ENCODE measurements at places on chromosomes 6 and 20.

DNA sequence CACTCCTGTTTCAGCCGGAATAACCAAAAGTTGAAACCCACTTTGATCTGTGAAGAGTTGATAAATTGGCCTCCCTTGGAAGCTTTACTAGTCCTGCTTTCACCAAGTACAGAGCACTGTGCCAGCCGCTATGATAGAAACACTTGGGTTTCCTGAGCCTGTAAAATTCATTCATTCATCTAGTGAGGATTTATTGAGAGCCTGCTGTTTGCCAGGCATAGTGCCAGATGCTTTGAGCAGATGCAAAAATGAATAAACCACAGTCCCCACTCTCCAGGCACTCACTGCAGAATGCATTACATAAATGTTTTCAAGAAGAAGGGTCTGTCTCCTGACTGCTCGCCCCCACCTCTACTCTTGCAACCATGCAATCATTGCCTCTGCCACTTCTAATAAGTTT lies 25.3 kb upstream of the TMEM217 start:
- no peak for DNase-seq

GRCh38 chr6:166770216-166771116 lies 143.4 kb upstream of the RPS6KA2 start:
- DNase-seq, result no peak

DNA sequence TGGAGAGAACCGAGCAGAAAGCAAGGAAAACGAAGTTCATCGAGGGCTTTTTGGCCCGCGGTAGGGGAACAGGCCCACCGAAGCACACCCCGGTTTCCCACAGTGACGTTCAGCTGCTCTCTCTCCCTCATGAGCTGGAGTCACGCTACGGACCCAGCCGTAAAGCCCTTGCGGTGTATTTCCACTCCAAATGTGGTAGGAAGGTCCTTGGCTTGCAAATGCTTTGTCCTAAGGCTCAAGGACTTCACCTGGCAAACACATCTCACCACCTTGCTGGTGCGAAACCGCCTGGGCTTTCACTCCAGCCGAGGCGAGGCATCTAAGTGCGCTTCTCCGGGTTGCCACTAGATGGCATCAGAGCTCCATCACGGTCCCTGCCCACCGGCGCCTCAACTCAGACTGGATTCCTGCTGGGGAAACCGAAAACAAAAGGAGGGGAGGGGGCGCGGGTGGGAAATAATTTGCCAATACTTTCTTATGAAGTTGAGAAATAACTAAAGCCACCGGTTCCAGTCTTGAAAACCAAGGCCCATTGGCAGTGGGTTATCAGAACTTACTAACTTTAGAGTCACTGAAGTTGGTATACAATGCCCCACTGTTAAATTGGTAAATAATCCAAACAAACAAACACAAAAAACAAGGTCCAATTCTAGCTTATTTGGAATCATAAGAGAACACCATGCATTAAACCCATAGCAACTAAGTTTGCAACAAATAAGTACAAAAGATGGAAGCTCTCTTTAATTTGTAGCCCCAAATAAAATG lies 13.4 kb upstream of the FOXC1 start:
- peak; percentile 52 for DNase-seq

- no peak for DNase-seq
Measured at GRCh38 chr6:158184608-158185007, 16.5 kb downstream of the GTF2H5 start.

DNA sequence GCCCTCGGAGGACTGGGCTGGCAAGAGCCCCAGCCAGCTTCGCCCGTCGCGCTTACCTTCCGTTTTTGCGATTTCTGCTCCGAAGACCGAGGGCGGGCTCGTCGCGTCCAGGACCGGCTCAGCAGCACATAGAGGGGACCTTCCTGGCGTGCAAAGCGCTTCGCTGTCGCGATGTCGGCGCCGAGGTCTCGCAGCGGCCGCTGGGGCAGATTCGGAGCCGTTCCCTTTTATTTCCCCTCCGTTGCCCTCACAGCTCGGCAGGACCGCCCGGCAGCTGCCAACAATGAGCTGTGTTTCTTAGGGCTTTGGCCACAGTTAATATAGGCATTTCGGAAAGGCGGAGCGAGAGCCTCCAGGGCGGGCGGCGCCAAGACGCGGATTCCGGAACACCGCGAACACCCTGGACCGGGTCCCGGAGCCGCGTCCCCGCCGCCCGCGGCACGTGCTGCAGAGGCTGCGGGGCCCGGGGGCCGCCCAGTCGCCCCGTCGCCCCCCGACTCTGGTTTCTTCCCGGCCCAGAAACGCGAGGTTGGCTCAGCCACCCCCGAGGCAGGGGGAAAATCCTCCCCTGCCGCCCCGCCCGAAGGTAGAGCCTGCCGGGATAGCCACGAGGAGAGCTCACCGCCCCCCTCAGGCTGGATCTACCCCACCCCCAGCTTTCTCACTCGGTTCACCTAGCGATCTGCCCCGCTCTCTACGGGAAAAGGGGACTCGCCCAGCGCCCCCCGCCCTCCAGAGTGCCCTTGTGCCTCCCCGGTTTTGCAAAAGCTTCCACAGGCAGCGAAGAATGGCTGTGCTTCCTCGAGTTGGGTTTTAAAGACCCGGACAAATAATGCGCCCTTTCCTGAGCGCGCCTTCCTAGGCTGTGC lies at the start of gene CITED2:
TSS of gene CITED2 (minus strand) at position 292 of the 869 bp plus-strand sequence. CDS start 704 bp downstream, outside the sequence.
- DNase-seq, result peak; percentile 88
